ENCODE measurements at places on chromosomes 7 and 10. TPM values are rescaled to one million over a fixed set of nuclear protein-coding genes. Genes with fewer than 3 reads are reported as not detected.

The UCMA gene
- total RNA-seq = not detected

The VENTX gene
- total RNA-seq = 0.99 TPM

The ADCK2 gene
- total RNA-seq = 10.0 TPM

DNA sequence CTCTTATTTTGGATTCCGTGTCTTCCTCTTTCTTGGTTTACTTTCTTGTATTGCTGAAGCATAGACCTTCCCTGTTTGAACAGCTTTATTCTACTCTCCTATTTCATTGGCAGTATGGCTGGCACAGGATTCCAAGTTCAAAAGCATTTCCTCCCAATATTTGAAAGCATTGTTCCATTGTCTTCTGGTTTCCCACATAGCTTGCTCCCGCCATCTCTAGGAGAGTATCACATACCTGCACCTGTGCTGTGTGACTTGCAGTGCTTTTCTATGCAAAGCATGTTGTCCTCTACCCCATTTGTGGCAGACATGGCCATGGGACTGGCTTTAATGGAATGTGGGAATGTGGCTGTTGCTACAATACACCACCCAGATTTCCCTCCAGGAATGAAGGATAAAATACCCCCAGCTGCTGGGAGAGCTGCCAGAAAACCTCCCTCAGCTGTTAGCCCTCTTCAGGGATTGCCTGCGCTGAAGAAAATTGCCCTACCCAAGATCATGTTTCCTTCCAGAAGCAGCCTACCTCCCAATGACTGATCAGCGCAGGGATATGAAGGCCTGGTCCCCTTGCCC is 6.9 kb upstream of the MYOF start:
- DNase-seq = no peak

DNA sequence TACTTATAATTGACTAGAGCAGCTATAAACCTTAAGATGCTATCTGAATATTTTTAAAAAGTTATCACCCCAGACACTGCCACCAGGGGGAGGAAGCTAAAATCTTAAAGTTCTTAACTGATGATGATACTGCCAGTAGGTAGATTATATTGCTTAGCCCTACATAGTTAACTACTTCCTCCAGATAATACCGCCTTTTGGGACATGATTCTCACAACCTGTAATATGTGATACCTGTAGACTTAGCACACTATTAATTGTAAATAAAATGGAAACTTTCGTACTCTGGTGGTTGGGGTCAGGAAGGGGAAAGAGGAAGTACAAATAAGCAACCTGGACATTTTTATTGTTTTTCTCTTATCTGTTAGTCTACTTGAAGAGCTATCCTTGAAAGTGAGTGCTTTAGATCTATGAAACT is 268.9 kb downstream of the ADK start:
- DNase-seq = no peak

GRCh38 chr10:110946496-110946895 is 27.1 kb downstream of the SHOC2 start:
- no peak for DNase-seq

DNA sequence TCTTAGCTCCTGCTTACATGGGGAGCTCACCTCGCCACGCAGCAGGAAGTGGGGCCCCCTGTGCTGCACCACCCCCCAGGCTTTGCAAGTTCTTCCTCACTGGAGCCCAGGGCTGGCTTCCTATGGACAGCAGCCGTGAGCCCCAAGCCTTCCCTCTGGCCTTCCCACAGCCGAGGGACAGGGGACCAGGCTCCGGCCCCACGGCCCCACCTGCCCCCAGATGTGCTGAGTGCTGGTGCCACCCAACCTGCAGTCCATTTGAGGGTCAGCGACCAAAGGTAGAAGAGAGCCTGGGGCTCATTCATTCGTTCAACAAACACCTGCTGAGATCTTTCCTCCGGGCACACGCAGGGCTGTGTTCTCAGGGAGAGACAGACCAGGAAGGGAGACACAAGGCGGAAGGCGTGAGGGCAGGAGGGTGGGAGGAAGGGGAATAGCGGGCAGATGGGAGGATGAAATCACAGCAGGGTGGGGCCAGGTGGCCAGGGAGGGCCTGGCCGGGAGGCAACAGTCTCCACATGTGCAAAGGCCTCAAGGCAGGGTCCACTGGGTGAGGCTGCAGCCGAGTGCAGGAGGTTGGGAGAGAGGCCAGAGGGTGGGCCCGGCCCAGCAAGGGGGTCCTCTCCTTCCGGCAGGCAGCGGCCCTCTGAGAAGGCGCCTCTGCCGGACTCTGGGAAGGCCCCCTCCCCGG is 100.1 kb downstream of the FOXL3 start:
- peak; percentile 12 for DNase-seq

- DNase-seq = no peak
Observed at GRCh38 chr7:157037635-157038034, 27.2 kb upstream of the MNX1 start.

GRCh38 chr7:96285579-96285978 is 36.3 kb downstream of the SLC25A13 start:
- no peak for DNase-seq

- DNase-seq = no peak
Observed at GRCh38 chr7:70619659-70620058, 512.3 kb upstream of the GALNT17 start.

GRCh38 chr10:49057231-49057880 is 58.0 kb downstream of the VSTM4 start:
- no peak for DNase-seq

DNA sequence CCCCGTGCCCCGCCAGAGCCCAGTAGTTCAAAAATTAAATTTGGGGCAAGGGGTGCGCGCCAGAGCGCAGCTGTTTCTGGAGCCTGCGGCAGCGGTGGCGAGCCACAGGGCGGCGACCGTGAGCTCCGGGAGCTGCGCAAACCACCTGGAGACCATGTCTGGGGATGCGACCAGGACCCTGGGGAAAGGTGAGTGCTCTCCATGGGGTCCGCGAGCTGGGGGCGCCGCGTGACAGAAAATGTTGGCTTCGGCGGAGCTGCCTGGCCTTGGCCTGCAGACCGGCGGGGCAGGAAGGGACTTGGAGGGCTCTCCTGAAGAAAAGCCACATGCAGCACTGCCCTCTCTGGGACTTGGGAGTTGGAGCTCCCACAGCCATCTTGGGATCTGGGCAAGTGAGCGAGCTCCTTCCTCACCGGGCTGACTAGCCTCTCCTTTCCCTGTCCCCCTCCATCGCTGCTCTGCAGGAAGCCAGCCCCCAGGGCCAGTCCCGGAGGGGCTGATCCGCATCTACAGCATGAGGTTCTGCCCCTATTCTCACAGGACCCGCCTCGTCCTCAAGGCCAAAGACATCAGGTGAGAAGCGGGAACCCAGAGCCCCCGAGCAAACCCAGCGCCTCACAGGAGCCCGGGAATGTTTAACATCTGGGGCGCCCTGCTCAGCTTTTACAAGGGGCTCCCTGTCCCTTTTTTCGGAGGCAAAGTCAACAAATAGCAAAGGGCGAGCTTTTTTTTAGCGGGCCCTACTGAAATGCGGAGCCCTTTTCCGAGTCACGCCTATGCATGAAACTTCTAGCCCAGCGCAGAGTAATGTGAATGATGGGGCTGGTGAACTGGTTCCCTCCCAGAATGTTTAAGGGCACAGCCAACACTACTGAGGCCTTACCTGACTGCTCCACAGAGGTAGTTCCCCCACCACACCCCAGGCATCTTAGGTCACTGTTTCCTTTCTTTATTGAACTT is 6.1 kb downstream of the GSTO2 start:
- DNase-seq = peak; percentile 60

GRCh38 chr7:53003653-53004445 is 31.6 kb upstream of the POM121L12 start:
- no peak for DNase-seq

GRCh38 chr7:101502466-101503098 is 126.5 kb downstream of the MYL10 start:
- DNase-seq = no peak

All from left ventricle myocardium superior (tissue), 1 donor.